NCI-H187 (cell line): ENCODE measurements at places on chromosomes 3 and 15.

GRCh38 chr3:128423525-128424147 is 43.1 kb downstream of the DNAJB8 start:
- no peak for DNase-seq

DNA sequence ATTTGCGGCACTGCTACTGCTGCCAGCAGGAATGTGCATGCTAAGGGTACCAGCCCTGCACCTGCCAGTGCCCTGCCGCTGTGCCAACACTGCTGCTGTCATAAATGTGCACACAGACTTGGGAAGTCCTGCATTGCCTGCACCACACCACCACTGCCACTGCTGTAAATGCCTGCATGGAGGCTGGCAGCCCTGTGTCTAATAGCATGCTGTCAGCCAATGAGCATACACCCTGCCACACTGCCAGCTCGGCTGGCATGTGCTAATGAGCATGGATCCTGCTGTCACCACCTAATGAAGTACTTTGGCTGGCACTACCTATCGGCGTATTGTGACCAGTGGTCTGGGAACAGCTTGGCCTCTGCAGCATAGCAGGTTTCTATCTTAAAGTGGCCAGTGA is 981.8 kb upstream of the GBE1 start:
- DNase-seq: no peak

DNA sequence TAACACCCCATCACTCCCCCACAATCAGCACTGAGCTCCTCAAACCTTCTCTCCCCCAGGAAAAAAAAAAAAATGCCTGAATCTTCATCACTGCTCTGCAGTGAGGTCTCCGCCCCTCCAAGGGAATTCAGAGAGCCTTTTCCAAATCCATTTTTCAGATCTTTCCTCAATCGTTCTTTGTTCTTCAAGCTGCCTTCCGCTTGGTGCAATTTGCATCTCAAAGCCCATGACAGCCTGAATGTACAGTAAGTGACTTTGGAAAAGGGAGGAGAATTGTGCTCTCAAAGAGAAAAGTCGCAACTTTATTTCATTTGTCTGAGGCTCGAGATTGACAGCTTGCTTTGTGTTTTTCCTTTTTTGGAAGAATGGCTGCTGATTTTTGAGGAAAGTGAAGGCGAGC is 75.0 kb downstream of the CORO2B start:
- no peak for DNase-seq

GRCh38 chr3:25586167-25586505 is 78.6 kb downstream of the TOP2B start:
- no peak for DNase-seq

DNA sequence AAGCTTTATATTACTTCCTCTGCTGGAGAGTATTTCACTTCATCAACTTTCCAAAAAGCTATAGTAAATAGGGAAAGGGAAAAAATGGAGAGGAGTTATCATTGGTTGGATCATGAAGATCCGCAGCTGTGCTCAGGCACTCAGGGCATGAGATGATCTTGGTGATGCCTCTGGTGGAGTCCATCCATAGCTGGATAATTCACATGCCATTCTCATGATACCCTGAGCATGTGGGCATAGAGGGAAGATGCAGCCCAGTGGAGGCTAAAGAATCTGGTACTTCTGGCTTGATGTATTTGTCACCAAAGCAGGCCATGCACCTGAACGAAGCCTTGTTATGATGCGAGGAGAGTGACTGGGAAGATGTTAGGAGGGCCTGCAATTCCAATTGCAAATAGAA is 150.2 kb downstream of the CHST2 start:
- no peak for DNase-seq

DNA sequence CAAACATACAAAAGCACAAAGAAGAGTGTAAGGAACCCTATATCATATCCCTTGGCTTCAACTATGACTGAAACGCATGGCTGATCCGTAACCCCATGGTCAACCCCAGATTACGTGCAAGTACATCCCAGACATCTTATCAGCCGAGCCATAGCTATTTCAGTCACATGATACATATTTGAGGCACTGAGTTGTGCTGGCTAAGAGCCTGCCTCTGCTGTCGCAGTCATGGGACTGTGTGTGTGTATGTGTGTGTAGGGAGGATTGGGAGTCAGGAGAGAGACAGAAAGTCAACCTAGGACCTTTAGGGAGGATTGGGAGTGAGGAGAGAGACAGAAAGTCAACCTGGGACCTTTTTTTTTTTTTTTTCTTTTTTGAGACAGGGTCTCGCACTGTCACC is 8.4 kb downstream of the ST6GAL1 start:
- DNase-seq: no peak

GRCh38 chr3:118144919-118145318 is 889.7 kb downstream of the IGSF11 start:
- DNase-seq: no peak

- DNase-seq: no peak
Measured at GRCh38 chr15:77057685-77058084, 13.2 kb downstream of the TSPAN3 start.

DNA sequence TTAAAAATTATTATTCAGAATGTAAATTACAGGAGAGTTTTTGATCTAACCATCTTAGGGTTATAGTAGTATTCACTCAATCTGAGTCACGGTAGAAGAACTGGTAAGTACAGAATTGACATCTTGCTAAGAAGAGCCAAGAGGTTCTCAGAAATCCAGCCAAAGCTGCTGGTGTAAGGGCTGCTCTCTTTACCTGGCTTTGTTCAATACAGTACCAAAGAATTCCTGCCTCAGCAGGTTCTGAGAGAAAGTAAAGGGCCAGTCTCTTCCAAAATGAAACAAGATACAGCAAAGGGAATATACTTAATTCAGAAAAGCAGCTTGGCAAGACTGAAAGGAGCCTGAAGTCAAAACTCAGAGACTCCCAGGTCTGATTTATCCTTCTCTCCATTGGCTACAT is 193.1 kb downstream of the TNIK start:
- no peak for DNase-seq

DNA sequence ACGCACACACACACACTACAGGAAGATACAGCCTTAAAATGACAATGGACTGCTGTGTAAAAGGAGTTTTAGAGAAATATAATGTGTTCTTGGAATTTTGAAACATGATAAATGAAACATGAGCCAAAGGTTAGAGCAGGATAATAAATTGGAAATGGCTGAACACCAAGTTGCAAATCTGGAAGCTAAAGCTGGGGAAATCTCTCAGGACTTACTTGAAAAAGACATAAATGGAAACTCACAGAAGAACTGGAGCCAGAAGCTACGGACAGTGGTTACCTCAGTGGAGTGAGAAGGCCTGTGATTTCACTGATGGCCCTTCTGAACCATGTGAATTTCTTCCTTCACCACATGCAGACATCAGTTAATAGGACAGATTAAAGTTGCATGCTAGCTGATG is 37.3 kb upstream of the ATP10A start:
- DNase-seq: no peak

- no peak for DNase-seq
Measured at GRCh38 chr3:179880868-179881267, 155.9 kb downstream of the PEX5L start.

- DNase-seq: no peak
Measured at GRCh38 chr15:57138349-57138788, 219.9 kb downstream of the TCF12 start.

GRCh38 chr3:21785765-21786437 is 34.9 kb upstream of the ZNF385D start:
- no peak for DNase-seq

DNA sequence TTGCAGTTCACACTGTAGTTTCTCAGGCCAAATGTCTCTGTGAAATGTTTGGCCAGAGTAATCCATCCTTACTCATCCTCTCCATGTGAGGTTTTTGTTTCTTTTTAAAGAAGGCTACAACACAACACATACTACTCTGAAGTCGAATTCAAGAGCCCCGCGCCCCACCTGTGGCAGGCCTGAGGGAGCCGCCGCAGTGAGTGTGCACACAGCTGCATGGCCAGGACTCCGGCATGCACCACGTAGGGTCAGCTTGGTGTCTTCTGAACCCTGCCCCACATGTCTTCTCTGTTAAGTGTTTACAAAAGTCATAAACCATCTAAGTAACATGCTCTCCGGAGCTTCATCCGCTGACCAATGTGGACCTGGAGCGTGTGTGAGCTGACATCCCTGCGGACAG is 58.7 kb downstream of the PGPEP1L start:
- no peak for DNase-seq

GRCh38 chr3:14274999-14275961 is 96.7 kb downstream of the LSM3 start:
- DNase-seq: no peak

- no peak for DNase-seq
Measured at GRCh38 chr3:147554332-147554731, 145.2 kb downstream of the ZIC1 start.

GRCh38 chr15:101359365-101359947 is 64.4 kb upstream of the SNRPA1 start:
- DNase-seq: no peak

- DNase-seq: no peak
Measured at GRCh38 chr3:6779140-6779539, 81.8 kb upstream of the GRM7 start.

DNA sequence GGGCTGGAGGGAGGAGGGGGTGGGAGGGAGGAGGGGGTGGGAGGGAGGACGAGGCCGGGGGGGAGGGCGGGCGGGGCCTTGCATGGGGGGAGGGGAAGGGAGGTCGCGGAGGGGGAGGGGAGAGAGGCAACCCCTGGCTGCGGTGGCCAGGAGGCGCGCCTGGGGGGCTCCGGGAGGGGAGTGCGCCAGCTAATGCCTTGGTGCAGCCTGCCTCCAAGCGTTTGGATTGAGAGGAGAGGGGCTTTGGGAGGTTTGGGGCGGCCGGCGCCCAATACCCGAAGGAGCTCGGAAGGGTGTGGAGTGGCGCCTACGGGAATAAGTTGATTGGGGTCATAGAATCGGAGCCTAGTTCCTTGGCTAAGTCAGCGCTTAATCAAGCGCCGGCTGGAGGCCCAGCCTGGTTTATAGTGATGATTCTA is 557 bp downstream of the TFG start:
- no peak for DNase-seq

- DNase-seq: no peak
Measured at GRCh38 chr15:77944002-77944867, 133.3 kb downstream of the TBC1D2B start.

GRCh38 chr3:78645628-78646310 is 1122.0 kb downstream of the ROBO1 start:
- DNase-seq: no peak

- DNase-seq: no peak
Measured at GRCh38 chr15:33112541-33113105, 81.9 kb downstream of the FMN1 start.

DNA sequence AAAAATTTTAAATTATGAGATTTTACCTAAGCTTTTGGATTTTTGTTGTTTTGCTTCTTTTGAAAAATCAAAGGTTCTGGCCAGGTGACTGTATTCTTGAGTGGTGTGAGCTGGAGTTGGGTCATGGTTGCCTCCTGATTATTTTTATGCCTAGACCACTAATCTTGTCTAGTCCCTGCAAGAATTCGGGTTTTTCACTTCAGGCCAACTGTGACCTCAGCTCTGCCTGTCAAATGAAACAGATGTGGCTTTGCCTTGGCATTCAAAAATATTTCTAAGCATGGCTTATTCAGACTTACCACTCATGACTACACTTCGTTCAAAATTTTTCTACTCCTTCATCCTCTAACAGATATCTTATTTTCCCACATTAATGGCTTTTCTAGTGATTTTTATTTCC is 25.4 kb upstream of the CDV3 start:
- no peak for DNase-seq

DNA sequence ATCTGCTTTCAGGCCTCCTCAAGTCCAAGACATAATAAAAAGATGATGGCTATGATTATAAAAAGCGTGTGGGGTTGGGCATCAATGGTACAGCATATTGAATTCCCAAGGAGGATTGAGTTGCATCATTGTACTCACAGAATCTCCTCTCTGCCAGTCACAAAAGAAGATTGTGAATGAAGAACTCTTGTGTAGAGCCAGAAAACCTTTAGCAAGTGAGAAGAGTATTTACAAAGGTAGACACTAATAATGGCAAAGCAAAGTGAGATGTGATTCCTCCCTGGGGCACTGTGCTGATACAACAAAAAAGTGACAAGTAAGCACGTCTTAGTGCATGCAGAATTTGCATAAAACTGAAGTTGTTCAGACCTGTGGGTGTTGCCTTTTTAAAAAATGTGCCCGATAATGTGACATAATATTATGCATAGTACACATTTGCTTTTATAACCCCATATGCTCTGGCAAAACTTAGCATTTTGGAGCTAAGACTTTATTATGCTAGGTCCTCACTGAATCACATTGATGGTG is 291.2 kb upstream of the TBC1D5 start:
- DNase-seq: peak; percentile 35

- no peak for DNase-seq
Measured at GRCh38 chr3:126267169-126267975, 87.0 kb upstream of the ALDH1L1 start.

GRCh38 chr3:111758642-111759041 is 100.4 kb upstream of the PHLDB2 start:
- no peak for DNase-seq
